NCI-H1092 treated with DMSO at 0.1 percent for 48 hours (cell line): ENCODE measurements at places on chromosomes 3 and 15.

- DNase-seq: no peak
Observed at GRCh38 chr3:140768941-140769340, 91.1 kb downstream of the TRIM42 start.

DNA sequence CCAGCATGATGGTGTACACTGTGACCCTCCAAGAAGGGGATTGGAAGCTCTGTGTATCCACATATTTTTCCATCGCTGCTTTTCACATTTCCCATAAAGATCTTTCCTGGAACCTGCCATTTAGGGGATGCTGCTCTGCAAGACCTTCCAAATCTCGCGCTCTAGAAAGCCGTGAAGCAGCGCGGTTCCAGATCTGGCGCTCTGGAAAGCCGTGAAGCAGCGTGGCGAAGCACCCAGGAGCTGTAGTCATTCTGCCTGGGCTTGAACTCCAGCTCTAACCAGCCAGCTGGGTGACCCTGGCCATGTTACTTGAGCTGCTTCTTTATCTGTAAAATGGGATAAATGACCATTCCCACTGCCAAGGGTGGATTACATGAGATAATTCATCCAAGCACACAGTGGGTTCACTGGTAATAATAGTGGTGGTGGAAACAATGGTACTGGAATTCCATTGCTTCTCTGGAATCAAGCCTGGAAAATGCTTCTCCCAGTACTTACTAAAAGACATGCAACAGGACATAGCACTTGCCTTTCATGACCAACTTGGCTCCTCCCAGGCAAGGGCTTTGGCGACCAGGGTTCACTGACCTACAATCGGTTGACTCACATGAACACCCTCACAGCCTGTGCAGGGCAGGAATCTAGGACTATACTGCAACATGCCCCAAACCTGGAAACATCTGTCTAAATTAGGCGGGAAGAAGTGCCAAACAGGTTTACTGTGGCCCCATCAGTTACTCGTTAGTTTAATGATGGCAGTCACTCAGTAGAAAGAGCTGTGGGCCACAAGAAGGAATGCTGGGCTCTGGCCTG, 70.7 kb downstream of the XXYLT1 start:
- DNase-seq: no peak

DNA sequence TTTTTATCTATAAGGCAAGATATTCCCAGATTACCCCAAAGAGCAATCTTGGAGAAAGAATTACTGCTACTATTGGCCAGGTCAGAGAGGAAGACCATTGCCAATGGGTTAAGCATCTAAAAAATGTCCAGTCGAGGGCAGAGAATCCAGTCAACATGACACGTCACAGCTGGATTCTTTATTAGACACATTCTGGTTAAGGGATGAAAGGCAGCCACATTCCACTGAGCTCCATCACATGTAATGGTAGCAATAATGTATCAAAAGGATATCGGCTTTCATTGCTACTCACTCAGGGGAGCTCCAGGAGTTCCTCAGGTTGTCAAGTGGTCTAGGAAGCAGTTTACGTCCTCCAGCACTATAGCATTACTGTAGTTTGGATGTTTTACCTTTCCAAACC, 421.1 kb downstream of the PLOD2 start:
- DNase-seq: no peak

- no peak for DNase-seq
Observed at GRCh38 chr3:192933259-192933658, 15.6 kb upstream of the MB21D2 start.

DNA sequence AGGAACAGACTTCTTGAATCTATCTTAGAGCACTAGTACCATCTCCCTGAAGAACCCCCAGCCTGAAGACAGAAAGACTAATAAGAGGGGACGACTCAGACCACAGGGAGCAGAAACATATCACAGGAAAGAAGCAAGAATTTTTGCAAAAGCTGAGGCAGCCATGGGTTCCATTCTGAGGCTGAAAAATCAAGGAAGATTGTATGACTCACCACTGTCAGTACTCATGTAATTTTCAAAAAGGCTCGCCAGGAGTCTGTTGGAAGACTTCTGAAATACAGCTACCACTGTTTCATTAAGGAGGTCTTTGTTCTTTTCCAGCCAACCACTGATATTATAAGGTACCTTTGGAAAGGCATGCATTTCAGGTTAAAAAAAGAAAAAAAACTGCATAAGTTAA, 47.5 kb downstream of the MYH15 start:
- DNase-seq: no peak

GRCh38 chr3:193310914-193311723, 67.4 kb downstream of the ATP13A5 start:
- no peak for DNase-seq

GRCh38 chr15:78034495-78035191, 42.9 kb downstream of the TBC1D2B start:
- DNase-seq: no peak

DNA sequence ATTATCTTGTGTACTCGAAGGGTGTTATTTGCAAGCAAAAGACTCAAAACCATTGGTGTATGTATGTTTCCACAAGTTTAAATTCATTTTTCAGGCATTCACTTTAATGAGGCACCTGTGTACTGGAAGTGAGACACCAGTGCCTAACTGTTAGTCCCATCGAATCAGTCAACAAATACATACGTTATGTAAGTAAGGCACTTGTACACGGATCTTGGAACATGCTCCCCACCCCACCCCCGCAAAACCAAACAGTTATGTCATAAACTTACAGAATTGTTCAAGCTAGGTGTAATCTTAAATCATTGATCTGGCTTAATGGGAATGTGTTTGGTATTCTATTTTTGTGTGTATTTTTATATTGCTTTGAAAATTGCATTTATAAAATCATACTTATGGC, 17.1 kb downstream of the LRRC28 start:
- DNase-seq: no peak

DNA sequence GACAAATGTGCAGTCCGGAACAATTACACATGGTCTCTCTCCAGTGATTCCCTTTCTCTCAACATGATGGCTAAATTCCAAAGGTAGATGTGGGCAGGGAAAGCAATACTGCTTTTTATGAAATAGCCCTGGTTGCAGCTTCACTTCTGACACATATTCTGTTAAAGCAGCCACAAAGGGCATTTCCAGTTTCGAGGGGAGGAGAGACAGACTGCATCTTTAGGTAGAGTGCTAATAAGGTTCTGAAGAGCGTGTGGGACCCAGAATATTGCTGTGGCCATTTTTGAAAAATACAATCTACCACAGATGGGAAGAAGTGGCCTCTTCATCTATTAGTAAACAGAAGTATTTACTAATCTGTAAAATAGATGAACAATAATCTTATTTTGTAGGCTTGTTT, 139.3 kb upstream of the PEX5L start:
- no peak for DNase-seq

GRCh38 chr3:6605227-6605626, 255.7 kb upstream of the GRM7 start:
- no peak for DNase-seq

DNA sequence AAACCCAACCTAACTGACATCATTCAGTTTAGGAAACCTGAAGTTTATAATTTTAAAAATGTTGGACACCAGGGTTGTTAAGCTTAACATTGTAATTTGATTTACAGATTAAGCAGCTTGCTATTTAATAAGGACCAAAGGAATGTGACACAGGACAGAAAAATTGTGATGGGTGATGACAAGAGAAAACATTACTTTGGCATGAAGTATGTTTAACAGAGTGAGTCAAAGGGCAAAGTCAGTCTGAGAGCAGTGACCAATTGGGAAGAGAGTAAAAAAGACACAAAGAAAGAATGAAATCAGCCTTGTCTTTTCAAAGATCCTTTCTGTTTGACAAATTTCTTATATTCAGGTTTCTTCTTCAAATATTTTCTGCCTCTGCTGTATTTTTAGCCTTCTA, 1301.6 kb downstream of the SI start:
- DNase-seq: no peak

GRCh38 chr3:60636846-60637245, 614.4 kb downstream of the FHIT start:
- DNase-seq: no peak

- DNase-seq: no peak
Observed at GRCh38 chr15:100252779-100253417, 88.9 kb downstream of the ADAMTS17 start.

DNA sequence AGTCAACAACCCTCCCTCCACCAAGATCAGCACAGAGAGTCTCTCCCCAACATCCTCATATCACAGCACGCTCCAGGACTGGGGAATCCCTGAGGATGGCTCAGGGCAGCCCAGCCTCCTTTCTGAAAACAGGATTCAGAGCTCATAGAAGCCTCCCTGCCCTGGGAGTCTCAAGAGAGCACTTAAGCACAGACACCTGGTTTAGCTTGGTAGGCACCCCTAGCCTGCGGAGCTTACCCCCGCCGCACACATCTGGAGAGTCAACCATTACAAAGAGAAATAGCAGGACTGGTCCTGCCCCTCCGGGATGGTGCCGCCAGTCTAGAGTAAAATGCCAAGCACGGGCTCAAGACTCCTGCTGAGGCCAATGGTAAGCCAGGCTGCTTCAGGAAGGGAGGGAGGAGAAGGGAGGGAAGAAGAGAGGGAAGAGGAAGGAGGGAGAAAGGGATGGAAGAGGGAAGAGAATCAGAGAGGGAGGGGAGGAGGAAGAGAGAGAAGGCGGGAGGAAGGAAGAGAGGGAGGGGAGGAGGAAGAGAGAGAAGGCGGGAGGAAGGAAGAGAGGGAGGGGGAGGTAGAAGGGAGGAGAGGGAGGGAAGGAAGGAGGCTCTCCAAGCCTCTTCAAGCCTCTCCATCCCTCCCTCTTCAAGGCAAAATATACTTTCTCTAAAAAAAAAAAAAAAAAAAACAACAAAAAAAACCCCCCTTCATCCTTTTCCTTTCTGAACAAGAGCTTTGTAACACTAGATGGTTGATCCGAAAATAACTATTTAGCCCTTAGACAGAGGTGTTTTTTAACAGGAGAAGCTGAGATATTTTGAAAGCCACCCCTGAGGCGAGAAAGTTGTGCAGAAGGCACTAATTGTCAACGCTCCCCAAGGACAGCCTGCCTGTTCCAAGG, 278.6 kb upstream of the TLE3 start:
- DNase-seq: peak; percentile 10

DNA sequence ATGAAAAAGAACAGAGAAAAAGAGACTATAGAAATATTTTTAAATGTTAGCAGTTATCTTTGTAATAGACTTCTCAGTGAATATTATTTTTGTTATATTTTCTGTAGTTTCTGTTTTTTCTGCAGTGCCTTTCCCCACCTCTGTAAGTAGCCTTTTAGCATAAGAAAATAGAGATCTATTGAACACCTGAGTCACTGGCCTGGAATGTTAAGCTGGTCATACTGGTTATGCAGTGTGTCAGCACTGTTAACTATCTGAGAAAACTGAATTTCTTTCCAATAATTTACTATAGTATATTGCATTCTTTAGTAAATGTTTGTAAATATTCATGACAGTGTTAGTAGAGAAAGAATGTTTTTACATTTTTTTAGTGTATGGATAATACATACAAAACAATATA, 79.8 kb downstream of the NECTIN3 start:
- DNase-seq: no peak

GRCh38 chr3:62378311-62378789, 5.0 kb upstream of the FEZF2 start:
- DNase-seq: no peak

DNA sequence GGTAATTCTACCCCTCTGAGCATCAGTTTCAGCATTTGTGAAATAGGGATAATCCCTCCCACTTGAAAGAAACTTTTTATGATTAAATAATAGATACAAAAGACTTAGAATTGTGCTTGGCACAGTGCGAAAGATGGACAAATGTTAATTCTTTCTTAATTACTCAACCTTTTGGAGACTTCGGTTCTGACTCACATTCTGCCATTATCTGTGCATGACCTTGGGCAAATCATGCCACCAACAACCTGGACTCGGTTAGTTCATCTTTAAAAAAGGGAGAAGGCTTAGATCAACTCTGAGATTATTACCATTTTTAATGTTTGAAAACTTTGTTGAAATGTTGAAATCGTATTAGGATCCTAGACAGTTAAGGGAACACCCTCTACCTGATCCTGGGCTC, 40.6 kb upstream of the POLR2M start:
- no peak for DNase-seq

GRCh38 chr15:33955945-33956344, 12.4 kb upstream of the CHRM5 start:
- DNase-seq: peak; percentile 48

DNA sequence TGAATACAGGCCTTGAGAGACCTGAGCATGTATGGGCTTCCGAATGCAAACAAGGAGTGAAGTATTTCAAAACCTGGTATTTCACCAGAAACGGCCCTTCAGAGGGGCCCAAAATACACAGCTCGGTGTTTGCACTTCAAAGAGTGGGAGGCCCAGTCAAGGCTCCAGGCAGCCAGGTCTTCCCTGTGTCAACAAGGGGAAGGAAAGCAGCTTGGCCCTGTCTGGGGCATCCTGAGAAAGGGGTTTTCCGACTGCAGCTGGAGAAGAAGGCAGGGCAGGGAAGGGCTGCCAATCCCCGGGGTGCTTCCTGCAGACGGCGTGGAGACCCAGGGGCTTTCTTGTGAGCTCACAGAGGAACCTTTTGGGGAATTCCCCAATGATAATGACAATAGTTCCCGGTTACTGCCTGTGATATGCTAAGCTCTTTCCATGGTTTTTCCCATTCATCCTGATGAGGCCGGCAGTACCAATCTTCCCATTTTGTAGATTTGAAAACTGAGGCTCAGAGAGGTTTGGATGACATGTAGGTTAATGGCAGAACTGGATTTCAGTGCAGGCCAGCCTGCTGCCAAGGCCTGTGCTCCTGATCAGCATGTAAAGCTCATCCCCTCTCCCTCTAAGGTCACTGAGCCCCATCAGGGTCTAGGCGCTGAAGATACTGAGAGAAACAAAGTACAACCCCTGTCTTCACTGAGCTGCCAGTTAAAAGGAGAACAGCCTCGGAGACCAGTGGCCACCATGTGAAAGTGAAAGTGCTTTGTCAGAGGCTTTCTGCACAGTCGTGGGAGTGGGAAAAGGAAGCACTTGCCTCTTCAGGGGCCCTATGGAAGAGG, 43.0 kb upstream of the TLE3 start:
- DNase-seq: no peak

- no peak for DNase-seq
Observed at GRCh38 chr3:27507111-27507510, 22.9 kb upstream of the SLC4A7 start.

GRCh38 chr3:67578416-67578815, 76.0 kb downstream of the SUCLG2 start:
- DNase-seq: no peak
